ENCODE measurements at places on chromosomes 5 and 9. TPM values are rescaled to one million over a fixed set of nuclear protein-coding genes. Genes with fewer than 3 reads are reported as not detected.

DNA sequence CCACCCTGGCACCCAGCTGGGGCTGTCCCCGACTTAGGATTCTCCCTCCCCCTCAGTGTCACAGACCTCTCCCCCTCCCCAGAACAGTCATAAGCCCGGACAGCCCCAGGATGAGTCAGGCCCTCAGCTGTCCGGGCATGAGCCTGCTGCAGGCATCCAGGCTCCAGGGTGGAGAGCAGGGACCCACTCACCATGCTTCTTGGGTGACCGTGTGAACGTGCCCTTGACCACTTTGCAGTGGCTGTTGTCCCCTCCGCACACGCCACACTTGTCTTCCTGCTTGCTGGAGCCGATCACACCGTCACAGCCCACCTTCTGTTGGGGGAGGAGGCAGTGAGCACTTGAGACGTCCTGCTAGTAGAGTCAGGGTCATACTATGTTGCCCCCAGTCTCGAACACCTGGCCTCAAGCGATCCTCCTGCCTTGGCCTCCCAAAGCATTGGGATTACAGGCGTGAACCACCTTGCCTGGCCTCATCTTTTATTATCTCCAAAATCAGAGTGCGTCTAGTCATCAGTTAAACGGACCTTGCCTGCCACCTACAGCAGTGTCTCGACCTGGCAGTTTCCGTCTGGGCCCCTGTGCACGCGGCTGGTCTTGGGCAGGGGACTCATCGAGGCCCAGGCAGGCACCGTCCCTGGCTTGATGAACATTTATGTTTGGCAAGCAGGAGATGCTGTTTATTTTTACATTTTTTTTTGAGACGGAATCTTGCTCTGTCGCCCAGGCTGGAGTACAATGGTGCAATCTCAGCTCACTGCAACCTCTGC, 72.6 kb downstream of the ZNF354C start:
- no peak for DNase-seq

The PCDHB15 gene
- 1.1 TPM for total RNA-seq

The POLR3G gene
- 16.6 TPM for total RNA-seq

DNA sequence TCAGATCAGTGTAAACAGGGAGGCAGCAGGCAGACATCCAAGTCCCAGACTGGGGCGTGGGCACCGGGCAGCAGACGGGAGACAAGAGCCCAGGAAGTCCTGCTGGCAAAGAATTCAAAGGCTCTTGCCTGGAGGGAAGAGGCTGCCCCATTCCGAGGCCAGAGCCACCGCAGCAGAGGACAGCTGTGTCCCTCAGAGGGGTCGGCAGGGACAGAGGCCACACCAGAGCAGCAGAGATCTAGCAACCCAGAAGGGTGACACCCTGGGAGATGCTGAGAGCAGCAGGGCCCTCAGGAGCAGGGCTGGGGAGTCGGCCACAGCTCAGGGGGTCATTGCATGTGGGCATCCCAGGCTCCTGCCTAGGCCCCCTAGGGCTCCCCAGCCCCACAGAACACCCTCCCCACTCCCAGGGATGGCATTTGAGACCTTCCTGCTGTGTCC, 29.1 kb downstream of the ADAMTS2 start:
- no peak for DNase-seq

GRCh38 chr5:135584276-135584675, 5.5 kb upstream of the CXCL14 start:
- no peak for DNase-seq

The KIF20A gene
- total RNA-seq = 52.6 TPM

Data from Calu3 (cell line).